ENCODE measurements at places on chromosomes 5 and 9.

GRCh38 chr5:132641841-132642240 is 16.1 kb upstream of the IL13 start:
- DNase-seq: no peak

DNA sequence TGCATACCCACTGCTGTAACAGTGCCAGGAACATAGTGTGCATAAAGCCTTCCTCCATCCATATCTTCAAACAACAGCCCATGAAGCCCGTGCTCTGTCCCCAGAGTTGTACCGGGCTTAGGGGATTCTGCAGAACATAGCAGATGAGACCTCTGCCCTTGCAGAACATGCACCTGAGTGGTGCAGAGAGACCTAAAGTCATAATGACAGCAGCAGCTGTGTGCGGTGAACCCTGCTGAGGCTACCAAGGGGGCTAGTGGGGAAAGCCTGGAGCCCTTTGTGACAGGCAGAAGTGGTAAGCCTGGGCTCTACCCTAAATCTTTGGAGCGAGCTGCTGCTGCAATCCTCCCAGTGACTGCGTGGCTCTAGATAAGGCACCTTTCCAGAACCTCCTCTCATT is 32.2 kb upstream of the BRD3 start:
- DNase-seq: no peak

DNA sequence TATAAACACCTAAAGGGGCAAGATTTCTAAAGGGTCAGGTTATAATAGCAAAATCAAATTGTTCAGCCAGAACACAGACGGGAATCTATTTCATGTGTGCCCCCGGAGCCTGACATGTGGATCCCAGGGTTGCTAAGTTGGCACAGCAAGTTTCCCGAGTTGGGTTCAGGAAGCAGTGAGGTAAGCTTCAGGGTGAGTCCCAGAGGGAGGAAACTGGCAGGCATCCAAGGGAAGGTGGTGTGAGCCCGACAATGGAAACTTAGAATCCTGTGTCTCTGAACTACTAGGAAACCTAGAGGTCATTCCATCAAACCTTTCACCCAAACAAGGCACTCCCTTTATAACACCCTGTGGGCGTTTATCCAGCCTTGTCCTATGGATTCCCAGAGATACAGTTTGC is 98.4 kb downstream of the ADRB2 start:
- DNase-seq: no peak

DNA sequence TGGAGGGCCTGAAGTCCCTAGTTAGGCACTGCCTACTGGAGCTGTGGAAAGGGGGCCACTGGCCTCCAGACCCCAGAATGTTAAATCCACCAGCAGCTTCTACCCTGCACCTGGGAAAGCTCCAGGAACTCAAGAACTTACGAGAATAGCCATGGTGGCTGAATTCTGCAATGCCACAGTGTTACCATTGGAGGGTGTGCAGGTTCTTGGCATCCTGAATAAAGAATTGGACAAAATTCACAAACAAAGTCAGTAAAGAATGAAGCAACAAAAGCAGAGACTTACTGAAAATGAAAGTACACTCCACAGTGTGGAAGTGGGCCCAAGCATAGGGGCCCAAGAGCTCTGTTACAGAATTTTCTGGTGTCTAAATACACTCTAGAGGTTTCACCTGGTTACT is 107.0 kb downstream of the PRDM9 start:
- DNase-seq: no peak

- no peak for DNase-seq
Observed at GRCh38 chr5:32942225-32942989, 231.3 kb downstream of the NPR3 start.

All from stimulated activated CD4-positive, alpha-beta T cell treated with anti-CD3 and anti-CD28 coated beads, Interleukin-2, amount 100 ng/mL, for 48 hours (primary cell).